Lower lobe of right lung (tissue), 2 donors: ENCODE measurements at places on chromosomes 12 and 14. TPM values are rescaled to one million over a fixed set of nuclear protein-coding genes. Genes with fewer than 3 reads are reported as not detected.

DNA sequence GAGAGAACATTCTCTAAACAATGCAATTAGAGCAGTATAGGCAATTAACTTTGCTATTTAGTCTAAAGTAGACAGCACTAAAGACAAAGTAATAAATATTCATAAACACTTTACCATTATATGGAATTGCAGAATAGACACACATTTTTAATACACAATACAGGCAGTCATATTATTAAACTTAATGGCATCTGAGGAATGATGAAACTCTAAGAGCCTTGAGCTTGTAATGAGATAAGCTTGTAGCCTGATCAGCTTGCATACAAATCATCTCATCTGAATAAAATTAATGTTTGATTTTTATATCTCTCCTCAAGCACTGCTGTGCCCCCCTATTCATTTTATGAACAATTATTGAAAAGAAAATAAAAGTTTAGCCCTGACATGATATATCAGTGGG is 107.6 kb downstream of the MGAT4C start:
- no peak overlapping the region for H3K27ac ChIP-seq
- H3K36me3 ChIP-seq = no peaks in the 10 kb centered on the region
- no peak for DNase-seq
- no peaks in the 10 kb centered on the region for H3K4me1 ChIP-seq

DNA sequence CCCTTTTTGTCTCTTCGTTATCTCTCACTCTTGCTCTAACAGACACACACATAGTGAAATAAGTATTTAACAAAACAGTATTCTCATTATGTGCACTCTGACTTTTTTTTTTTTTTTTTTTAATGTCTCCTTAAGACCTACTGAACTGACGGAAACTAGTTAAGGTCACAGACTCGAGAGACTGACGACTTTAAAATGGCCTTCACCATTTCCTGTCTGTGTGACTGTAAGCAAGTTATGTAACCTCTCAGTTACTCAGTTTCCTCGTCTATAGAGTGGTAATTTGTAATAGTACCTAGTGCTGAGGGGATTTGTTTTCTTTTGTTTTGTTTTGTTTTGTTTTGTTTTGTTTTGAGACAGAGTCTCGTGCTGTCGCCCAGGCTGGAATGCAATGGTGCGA is 284.8 kb downstream of the FBXL14 start:
- H3K4me1 ChIP-seq = peaks cover 11% of the 10 kb centered on the region
- no peaks in the 10 kb centered on the region for H3K27me3 ChIP-seq
- H3K4me3 ChIP-seq = no peak overlapping the region

DNA sequence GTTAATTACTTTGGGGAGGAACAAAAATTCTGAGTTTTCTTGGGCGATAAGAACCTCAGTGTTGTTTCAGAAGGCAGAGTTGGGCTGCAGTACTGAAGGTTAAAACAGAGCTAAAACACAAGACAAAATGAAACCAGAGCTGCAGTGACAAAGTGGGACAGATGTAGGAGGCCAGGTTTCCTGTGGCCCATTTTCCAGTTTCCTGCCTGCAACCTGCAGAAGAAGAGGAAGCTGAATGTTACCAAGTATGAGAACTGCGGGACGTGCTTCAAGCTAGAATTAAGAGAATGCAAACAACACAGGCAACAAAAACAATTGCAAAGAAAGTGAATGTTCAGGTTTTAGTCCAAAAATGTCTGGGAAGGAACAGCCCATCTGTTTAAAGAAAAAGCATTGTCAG is 17.8 kb downstream of the ELK3 start:
- peaks cover 3% of the 10 kb centered on the region for H3K36me3 ChIP-seq
- no peak overlapping the region for H3K4me3 ChIP-seq
- H3K4me1 ChIP-seq = peaks cover 72% of the 10 kb centered on the region
- no peak for DNase-seq

DNA sequence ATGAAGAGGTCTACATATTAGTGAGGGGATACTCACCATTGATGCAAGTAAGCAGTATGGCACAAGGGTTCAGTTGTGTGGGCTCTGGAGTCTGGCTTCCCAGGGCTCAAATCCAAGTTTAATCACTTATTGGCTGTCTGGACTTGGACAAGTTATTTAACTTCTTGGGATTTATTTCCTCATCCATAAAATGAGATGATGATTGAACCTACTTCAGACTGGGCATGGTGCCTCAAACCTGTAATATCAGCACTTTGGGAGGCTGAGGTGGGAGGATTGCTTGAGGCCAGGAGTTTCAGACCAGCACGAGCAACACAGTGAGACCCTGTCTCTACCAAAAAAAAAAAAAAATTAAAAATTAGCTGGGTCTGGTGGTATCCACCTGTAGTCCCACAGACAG is 67.9 kb downstream of the KCNK10 start:
- DNase-seq = no peak
- no peaks in the 10 kb centered on the region for H3K27me3 ChIP-seq
- no peaks in the 10 kb centered on the region for H3K4me1 ChIP-seq
- no peak overlapping the region for H3K27ac ChIP-seq
- H3K36me3 ChIP-seq = no peaks in the 10 kb centered on the region

GRCh38 chr12:92208613-92209121 is 63.0 kb upstream of the BTG1 start:
- H3K4me1 ChIP-seq = peaks cover 17% of the 10 kb centered on the region
- peak overlapping the region; percentile 62 for H3K27ac ChIP-seq
- H3K27me3 ChIP-seq = no peaks in the 10 kb centered on the region
- H3K4me3 ChIP-seq = peak overlapping the region; percentile 20
- no peak for DNase-seq

- H3K27me3 ChIP-seq = no peaks in the 10 kb centered on the region
- peak overlapping the region; percentile 32 for H3K27ac ChIP-seq
- no peak overlapping the region for H3K4me3 ChIP-seq
- H3K36me3 ChIP-seq = peaks cover 43% of the 10 kb centered on the region
- DNase-seq = no peak
Observed at GRCh38 chr12:9856894-9857293, 12.3 kb downstream of the CLEC2B start.

- no peak for DNase-seq
- no peaks in the 10 kb centered on the region for H3K36me3 ChIP-seq
- no peaks in the 10 kb centered on the region for H3K27me3 ChIP-seq
- H3K27ac ChIP-seq = no peak overlapping the region
- no peak overlapping the region for H3K4me3 ChIP-seq
- no peaks in the 10 kb centered on the region for H3K4me1 ChIP-seq
Observed at GRCh38 chr12:81968421-81968820, 209.3 kb upstream of the PPFIA2 start.

- H3K27me3 ChIP-seq = no peaks in the 10 kb centered on the region
- no peak overlapping the region for H3K27ac ChIP-seq
- DNase-seq = no peak
- H3K4me3 ChIP-seq = no peak overlapping the region
Observed at GRCh38 chr14:55274751-55275150, 3.5 kb downstream of the FBXO34 start.

DNA sequence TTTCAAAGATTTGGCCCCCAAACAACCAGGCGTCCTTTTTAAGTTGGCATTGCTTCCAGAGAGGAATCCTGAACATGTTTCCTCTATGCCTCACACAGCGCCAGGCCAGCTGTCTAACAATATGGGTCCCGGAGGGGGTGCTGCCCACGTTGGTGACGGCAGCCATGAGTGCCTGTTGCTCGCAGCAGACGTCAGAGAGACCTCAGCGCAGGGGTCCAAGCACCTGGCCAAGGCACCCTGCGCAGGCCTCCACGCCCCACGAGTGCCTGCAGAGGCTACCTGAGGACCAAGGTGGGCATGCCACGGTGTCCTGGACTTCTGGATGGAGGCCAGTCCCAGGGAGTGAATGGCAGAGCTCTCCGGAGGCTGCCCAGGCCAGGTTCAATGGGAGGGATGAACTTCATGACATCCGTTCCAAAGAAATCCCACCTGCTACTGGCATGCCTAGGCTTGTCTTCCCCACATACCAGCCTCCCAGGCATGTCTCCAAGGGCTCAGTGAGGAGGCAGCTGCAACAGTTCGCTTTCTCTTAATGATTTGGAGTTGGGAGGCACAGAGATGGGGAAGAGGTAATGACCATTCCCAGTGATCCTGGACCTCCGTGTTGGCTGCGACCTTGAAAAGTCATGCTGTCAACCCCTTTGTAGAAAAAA is 11.6 kb upstream of the FOXN3 start:
- peaks cover 60% of the 10 kb centered on the region for H3K4me1 ChIP-seq
- no peaks in the 10 kb centered on the region for H3K36me3 ChIP-seq
- H3K4me3 ChIP-seq = no peak overlapping the region
- H3K27me3 ChIP-seq = no peaks in the 10 kb centered on the region

- H3K4me1 ChIP-seq = no peaks in the 10 kb centered on the region
- no peak overlapping the region for H3K27ac ChIP-seq
- H3K36me3 ChIP-seq = peaks cover 10% of the 10 kb centered on the region
- H3K4me3 ChIP-seq = no peak overlapping the region
Observed at GRCh38 chr14:54420478-54421142, 20.6 kb downstream of the CNIH1 start.

DNA sequence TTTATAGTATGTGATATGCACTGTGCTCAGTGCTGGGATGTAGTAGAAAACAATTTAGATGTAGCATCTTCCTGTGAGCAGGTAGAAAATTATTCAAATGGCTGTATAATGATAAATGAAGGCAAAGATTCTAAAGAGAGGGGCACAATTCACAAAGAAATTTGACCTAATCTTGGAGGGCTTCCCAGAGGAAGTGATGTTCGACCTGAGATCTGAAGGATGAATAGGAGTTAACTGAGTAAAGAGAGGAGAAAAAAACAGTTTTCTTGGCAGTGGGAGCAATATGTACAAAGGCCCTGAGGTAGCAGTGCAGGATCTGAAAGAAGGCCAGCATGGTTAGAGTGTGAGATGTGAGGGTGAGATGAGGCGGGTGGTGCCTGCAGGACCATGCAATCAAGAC is 15.2 kb downstream of the RPH3A start:
- no peak overlapping the region for H3K27ac ChIP-seq
- DNase-seq = no peak
- peaks cover 26% of the 10 kb centered on the region for H3K27me3 ChIP-seq
- H3K36me3 ChIP-seq = no peaks in the 10 kb centered on the region

- H3K27me3 ChIP-seq = no peaks in the 10 kb centered on the region
- no peak overlapping the region for H3K27ac ChIP-seq
- H3K36me3 ChIP-seq = no peaks in the 10 kb centered on the region
- no peak overlapping the region for H3K4me3 ChIP-seq
- no peaks in the 10 kb centered on the region for H3K4me1 ChIP-seq
Observed at GRCh38 chr12:76871082-76871481, 7.7 kb downstream of the CSRP2 start.

- no peaks in the 10 kb centered on the region for H3K27me3 ChIP-seq
- no peaks in the 10 kb centered on the region for H3K36me3 ChIP-seq
- no peak for DNase-seq
Observed at GRCh38 chr12:68998041-68998440, 65.1 kb upstream of the CPM start.

GRCh38 chr12:111174251-111174960 is 194.5 kb downstream of the PHETA1 start:
- H3K27me3 ChIP-seq = peaks cover 11% of the 10 kb centered on the region
- no peaks in the 10 kb centered on the region for H3K36me3 ChIP-seq
- peaks cover 11% of the 10 kb centered on the region for H3K4me1 ChIP-seq
- H3K27ac ChIP-seq = no peak overlapping the region
- DNase-seq = no peak

DNA sequence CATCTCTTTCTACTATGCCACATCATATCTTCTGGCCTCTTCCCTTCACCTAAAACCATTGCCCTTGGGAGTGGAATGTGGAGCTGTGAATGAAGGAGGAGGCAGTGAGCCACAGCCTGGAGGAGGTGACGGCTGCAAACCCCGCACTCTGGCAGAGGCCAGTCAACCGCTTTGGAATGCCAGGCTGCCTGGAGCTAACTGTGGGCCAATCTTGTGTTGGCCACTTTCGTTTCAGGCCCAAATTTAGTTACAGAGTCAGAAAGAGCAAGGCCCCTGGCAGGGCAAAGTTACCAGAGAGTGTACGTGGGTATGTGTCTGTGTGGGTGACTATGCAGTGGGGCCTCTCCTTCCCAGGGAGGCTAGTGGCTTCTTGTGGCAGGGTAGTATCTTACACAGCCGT is 40.1 kb downstream of the CACNA1C start:
- no peaks in the 10 kb centered on the region for H3K27me3 ChIP-seq
- DNase-seq = no peak
- no peaks in the 10 kb centered on the region for H3K36me3 ChIP-seq

DNA sequence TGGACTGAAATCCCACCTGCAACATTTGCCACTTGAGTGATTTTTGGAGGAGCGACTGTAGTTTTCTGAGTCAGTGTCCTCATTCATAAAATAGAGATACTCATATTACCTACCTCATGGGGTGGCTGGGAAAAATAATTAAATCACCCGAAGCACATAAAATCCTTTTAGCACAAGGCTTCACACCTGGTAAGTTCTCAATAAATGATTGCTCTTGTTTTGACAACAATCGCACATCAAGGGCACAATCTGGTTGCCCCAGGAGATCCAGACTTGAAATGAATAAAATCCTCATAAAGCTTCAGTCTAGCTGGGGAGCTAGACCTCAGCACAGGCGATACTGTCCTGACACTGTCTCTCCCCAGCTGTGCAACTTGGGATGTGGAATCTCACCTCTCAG is 76.0 kb upstream of the CCDC60 start:
- H3K4me3 ChIP-seq = no peak overlapping the region
- no peak for DNase-seq
- H3K27me3 ChIP-seq = no peaks in the 10 kb centered on the region
- no peaks in the 10 kb centered on the region for H3K36me3 ChIP-seq

- DNase-seq = no peak
- no peaks in the 10 kb centered on the region for H3K36me3 ChIP-seq
- H3K4me1 ChIP-seq = no peaks in the 10 kb centered on the region
- no peaks in the 10 kb centered on the region for H3K27me3 ChIP-seq
- no peak overlapping the region for H3K4me3 ChIP-seq
- no peak overlapping the region for H3K27ac ChIP-seq
Observed at GRCh38 chr12:103657331-103657730, 70.3 kb downstream of the STAB2 start.

GRCh38 chr12:64600164-64600561 is 10.1 kb upstream of the RASSF3 start:
- H3K27ac ChIP-seq = no peak overlapping the region
- no peaks in the 10 kb centered on the region for H3K27me3 ChIP-seq
- H3K4me1 ChIP-seq = peaks cover 31% of the 10 kb centered on the region
- H3K4me3 ChIP-seq = no peak overlapping the region
- DNase-seq = no peak

GRCh38 chr12:43638806-43639205 is 86.8 kb upstream of the ADAMTS20 start:
- no peak overlapping the region for H3K4me3 ChIP-seq
- H3K36me3 ChIP-seq = no peaks in the 10 kb centered on the region

DNA sequence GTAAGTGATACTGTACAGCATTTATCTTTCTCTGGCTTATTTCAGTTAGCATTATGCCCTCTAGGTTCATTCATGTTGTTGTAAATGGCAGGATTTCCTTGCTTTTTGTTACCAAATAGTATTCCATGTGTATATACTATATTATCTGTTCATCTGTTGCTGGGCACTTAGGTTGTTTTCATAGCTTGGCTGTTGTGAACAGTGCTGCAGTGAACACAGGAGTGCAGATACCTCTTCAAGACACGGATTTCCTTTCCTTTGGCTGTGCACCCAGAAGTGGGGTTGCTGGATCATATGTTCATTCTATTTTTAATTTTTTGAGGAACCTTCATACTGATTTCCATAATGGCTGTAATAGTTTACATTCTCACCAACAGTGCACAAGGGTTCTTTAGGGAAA is 21.5 kb downstream of the EP400 start:
- peaks cover 12% of the 10 kb centered on the region for H3K36me3 ChIP-seq
- H3K4me1 ChIP-seq = no peaks in the 10 kb centered on the region
- no peak overlapping the region for H3K4me3 ChIP-seq
- H3K27me3 ChIP-seq = no peaks in the 10 kb centered on the region
- no peak for DNase-seq

LRP1 gene
- 404 TPM for total RNA-seq

ASCL1 gene
- total RNA-seq = 0.15 TPM

ATXN3 gene
- 47.9 TPM for total RNA-seq

PARP2 gene
- 17.1 TPM for total RNA-seq

NABP2 gene
- 20.9 TPM for total RNA-seq

SMIM41 gene
- total RNA-seq = 4.3 TPM

LALBA gene
- total RNA-seq = not detected

PIWIL1 gene
- not detected for total RNA-seq

IGF1 gene
- 16.9 TPM for total RNA-seq
